GM20000 (cell line): ENCODE measurements at places on chromosomes 2 and 18.

GRCh38 chr18:906416-907114, 1.9 kb downstream of the ADCYAP1 start:
- DNase-seq: no peak

- peak; percentile 64 for DNase-seq
Measured at GRCh38 chr18:63994783-63995399, 25.0 kb downstream of the SERPINB8 start.

DNA sequence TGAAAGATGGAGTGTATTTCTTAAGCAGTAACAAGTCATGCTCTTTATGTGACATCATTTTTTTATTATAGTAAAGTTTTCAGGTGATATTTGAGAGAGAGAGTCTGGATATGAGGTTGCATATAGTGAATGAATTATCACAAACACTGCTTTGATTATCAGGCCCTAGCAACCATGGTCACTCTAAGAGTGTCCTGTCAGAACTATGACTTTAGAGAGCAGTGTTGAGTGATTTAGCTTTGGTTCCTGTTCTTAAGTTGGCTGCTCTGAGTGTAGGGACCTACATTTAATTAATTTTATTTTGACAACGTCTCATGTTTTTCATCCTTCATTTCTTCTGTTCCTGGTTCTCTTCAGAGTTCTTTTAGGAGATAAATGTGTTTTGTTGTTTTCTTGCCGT, 275.5 kb downstream of the KCNJ3 start:
- no peak for DNase-seq

GRCh38 chr2:2950403-2950952, 427.1 kb downstream of the EIPR1 start:
- DNase-seq: no peak

DNA sequence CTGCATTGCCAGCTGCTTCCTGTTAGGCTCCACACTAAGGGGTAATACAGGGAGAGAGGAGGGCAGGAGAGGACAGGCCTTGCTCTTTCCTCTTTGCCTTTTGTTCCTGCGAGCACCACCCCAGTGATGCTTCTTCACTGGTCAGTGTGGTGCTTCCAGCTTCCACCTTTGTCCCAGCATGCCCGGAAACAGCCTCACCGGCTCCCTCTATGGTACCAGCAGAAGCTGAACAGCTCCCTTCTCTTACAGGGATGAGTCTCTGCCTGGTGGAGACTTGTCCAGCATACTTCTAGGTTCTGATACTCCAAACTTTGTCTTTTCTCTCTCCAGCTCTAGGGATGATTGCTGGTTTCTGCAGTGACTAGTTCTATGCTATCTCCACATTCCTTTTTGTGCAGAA, 413.3 kb downstream of the TSN start:
- no peak for DNase-seq

DNA sequence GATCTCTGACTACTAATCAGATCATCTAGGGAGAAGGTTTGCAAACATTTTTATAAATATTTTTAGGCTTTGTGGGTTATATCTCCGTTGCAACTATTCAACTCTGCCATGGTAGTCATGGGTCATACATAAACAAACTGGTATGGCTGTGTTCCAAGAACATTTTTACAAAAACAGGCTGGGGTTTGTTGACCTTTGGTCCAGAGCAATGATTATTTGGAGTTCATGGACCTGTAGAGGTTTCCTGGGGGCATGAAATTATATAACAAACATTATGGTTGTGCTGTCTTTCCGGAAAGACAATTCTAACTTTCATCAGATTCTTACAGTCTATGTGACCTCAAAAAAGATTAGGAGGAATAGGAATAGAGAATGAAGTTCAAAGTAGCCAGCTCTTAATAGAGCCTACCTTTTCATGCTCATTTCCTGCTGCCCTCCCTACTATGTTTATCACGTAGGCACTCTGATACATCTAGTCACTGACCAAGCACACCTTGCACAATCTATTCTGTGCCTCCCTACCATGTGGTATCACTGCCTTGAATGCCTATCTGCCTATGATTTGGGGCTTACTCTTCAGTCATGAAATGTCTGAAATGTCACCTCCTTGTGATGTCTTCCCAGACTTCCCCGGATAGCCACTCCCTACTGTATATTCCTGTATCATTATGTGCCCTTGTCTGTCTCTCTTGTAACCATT, 102.4 kb upstream of the SCN1A start:
- DNase-seq: no peak

GRCh38 chr2:157872791-157873190, 3.3 kb downstream of the ACVR1 start:
- DNase-seq: no peak

DNA sequence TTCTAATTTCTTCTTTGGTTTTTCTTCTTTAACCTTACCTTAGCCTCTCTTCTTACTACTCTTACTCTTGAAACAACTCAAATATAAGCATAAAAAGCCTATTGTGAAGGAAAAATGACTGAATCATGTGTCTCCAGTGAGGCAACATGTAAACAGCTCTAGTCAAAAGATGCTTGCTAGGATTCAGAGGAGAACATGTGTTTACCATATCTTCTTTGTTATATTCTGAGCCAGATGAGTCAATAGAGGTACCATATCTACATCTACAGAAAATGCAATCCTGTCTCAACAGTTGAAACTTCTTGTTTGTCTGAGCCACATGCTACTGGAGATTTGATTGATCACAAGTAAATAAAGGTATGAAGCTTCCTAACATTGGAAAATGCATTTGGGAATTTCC, 15.9 kb upstream of the FIGN start:
- DNase-seq: no peak

- no peak for DNase-seq
Measured at GRCh38 chr2:4947911-4948310, 744.3 kb upstream of the SOX11 start.

DNA sequence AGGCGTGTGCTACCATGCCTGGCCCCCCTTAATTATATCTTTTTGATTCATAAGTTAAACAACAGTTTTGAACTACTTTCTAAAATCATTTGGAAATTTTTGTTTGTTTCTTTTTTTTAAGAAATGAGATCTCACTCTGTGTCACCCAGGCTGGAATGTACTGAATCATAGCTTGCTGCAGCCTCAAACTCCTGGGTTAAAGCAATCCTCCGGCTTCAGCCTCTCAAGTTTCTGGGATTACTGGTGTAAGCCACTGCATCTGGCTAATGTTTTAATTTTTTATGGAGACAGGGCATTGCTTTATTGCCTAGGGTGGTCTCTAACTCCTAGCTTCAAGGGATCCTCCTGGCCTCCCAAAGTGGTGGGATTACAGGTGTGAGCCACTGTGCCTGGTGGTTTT, 71.5 kb downstream of the BABAM2 start:
- no peak for DNase-seq

GRCh38 chr2:158687315-158687714, 107.8 kb upstream of the DAPL1 start:
- no peak for DNase-seq

DNA sequence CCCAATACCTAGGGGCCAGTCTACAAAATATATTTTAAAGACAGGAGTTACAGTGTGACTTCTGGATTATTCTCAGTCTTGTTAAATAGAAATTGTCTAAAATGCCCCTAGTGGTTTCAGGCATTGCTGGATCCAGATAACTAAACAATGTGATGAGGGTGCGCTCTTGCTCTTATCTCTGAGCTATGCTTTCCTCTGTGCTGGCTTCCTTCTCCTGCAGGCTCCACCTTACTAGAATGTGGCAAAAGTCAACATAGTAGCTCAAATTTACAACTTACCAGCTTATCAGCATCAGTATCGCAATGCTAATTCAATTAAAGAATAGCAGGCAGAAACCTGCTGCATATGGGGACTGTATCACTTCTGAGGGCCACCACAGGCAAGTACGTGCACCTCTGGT, 61.3 kb upstream of the RNU4ATAC start:
- no peak for DNase-seq

- no peak for DNase-seq
Measured at GRCh38 chr2:23695214-23695889, 231.6 kb downstream of the ATAD2B start.

DNA sequence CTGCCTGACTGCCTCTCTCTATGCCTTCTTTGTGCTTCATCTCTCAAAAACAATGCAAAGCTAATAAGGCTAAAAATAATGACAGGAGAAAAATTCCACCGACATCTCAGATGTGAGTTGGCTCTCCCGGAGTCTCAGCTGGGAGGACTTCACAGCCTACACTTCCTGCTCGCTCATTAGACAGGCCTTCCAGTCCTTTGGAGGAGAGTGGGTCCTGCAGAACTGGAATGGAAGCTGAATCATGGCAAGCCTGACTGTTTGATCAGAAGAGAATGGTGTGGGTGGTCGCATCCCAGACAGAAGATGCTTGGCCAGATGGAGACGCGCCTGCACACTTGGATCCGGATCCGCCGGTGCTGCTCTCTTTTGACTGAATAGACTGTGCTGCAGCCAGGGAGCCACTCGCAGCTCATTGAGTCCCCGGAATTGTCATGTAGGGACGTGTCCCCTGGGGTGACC, 49.7 kb downstream of the TRIB2 start:
- DNase-seq: no peak

GRCh38 chr18:12828116-12829051, 55.7 kb downstream of the PTPN2 start:
- no peak for DNase-seq

GRCh38 chr2:19802086-19802841, 99.5 kb downstream of the TTC32 start:
- no peak for DNase-seq

GRCh38 chr2:28352104-28352503, 40.6 kb upstream of the FOSL2 start:
- DNase-seq: no peak

DNA sequence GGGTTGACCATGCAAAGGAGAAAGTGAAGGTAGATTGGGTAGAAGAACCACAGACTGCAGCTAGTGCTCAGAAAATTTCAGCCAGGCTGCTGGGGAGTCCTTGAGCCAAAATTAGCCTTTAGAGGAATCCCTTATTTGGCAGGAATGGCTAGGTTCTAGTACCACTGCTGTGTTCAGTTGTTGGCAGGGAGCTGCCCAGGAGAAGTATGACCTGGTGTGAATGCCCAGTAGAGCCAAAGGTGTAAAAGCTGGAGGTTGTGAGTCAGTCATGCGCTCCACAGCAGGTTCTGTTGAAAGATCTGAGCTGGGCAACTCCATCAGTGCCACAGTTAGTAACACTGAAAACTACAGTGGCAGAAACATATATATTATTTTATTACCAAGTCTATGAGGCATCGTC, 36.4 kb upstream of the TBR1 start:
- DNase-seq: no peak

- DNase-seq: no peak
Measured at GRCh38 chr2:26355038-26355995, 8.7 kb upstream of the ADGRF3 start.

DNA sequence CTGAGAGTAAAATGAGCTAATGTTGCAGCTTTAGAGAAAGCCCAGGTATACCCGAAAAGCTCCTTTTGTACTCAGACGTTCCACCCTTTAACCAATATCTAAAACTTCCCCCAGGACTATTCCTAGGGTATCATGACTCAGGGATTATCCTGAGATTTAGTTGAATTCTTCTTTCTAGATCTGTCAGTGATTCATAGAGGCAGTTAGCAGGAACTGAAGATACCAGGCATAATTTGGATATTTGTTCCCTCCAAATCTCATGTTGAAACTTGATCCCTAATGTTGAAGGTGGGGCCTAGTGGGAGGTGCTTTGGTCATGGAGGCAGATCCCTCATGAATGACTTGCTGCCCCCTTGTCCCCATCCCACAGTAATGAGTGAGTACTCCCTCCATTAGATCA, 161.2 kb upstream of the LRP1B start:
- no peak for DNase-seq

DNA sequence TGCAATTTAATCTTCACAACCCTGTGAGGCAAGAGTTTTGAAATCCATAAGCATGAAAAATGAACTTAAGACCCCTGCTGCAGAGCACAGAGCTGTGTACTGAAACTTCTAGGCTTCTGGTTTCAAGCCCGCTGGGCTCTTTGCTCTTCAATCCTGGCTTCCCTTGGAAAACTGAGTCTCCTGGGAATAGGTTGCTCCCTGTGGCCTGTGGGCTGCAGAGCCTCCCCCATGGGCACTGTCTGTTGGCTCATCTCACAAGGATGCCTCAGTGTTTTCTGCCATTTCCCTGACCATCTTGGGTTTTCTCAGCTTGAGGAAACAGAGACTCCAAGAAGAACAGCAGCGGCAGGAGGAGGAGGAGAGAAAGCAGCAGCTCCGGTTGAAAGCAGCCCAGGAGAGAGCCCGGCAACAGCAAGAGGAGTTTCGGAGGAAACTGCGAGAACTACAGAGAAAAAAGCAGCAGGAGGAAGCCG, 44.5 kb downstream of the SUMO1 start:
- DNase-seq: no peak

- no peak for DNase-seq
Measured at GRCh38 chr2:241894681-241895426, 25.3 kb downstream of the RTP5 start.

GRCh38 chr18:42527766-42528165, 572.7 kb downstream of the PIK3C3 start:
- no peak for DNase-seq

- DNase-seq: no peak
Measured at GRCh38 chr2:60505240-60505879, 48.1 kb downstream of the BCL11A start.

DNA sequence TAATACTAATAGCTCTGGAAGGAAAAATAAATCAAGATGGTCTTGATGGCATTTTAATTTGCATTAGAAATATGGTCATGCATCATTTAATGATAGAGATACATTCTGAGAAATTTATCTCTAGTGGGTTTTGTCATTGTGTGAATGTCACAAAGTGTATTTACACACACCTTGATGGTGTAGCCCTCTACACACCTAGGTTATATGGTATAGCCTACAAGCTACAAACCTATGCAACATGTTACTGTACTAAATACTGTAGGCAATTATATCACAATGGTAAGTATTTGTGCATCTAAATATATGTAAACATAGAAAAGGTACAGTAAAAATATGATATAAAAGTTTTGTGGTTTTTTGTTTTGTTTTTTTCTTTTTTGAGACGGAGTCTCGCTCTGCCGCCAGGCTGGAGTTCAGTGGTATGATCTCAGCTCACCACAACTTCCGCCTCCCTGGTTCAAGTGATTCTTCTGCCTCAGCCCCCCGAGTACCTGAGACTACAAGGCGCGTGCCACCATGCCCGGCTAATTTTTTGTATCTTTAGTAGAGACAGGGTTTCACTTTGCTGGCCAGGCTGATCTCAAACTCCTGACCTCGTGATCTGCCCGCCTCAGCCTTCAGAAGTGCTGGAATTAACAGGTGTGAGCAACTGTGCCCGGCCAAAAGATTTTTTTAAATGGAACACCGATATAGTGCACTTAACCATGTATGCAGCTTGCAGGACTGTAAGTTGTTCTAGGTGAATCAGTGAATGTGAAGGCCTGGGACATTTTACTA, 83.7 kb upstream of the UBXN4 start:
- no peak for DNase-seq

GRCh38 chr2:84234103-84234502, 225.0 kb downstream of the SUCLG1 start:
- DNase-seq: no peak

GRCh38 chr2:99975386-99975785, 167.0 kb downstream of the AFF3 start:
- DNase-seq: no peak

DNA sequence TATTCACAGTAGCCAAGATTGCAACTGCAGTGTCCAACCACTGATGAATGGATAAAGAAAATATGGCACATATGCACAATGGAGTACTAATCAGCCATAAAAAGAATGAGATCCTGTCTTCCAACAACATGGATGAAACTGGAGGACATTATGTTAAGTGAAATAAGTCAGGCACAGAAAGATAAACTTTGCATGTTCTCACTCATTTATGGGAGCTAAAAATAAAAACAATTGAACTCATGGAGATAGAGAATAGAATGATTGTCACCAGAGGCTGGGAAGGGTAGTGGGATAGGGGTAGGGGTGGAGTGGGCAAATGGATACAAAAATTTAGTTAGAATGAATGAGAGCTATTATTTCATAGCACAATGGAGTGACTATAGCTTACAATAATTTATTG, 305.5 kb upstream of the ETAA1 start:
- DNase-seq: no peak
